ENCODE measurements at places on chromosomes 3 and 15. TPM values are rescaled to one million over a fixed set of nuclear protein-coding genes. Genes with fewer than 3 reads are reported as not detected.

Gene ABTB1
- total RNA-seq: 12.5 TPM

- no peaks in the 10 kb centered on the region for H3K36me3 ChIP-seq
- DNase-seq: no peak
- H3K27me3 ChIP-seq: no peaks in the 10 kb centered on the region
- no peaks in the 10 kb centered on the region for H3K4me1 ChIP-seq
- H3K27ac ChIP-seq: no peak overlapping the region
- H3K4me3 ChIP-seq: no peak overlapping the region
Observed at GRCh38 chr15:42401544-42402454, 42.5 kb downstream of the CAPN3 start.

Gene TRH
- total RNA-seq: 0.16 TPM

GRCh38 chr3:150362515-150363302 lies 45.4 kb upstream of the TSC22D2 start:
- no peaks in the 10 kb centered on the region for H3K27me3 ChIP-seq
- no peaks in the 10 kb centered on the region for H3K36me3 ChIP-seq
- no peaks in the 10 kb centered on the region for H3K4me1 ChIP-seq
- no peak for DNase-seq

DNA sequence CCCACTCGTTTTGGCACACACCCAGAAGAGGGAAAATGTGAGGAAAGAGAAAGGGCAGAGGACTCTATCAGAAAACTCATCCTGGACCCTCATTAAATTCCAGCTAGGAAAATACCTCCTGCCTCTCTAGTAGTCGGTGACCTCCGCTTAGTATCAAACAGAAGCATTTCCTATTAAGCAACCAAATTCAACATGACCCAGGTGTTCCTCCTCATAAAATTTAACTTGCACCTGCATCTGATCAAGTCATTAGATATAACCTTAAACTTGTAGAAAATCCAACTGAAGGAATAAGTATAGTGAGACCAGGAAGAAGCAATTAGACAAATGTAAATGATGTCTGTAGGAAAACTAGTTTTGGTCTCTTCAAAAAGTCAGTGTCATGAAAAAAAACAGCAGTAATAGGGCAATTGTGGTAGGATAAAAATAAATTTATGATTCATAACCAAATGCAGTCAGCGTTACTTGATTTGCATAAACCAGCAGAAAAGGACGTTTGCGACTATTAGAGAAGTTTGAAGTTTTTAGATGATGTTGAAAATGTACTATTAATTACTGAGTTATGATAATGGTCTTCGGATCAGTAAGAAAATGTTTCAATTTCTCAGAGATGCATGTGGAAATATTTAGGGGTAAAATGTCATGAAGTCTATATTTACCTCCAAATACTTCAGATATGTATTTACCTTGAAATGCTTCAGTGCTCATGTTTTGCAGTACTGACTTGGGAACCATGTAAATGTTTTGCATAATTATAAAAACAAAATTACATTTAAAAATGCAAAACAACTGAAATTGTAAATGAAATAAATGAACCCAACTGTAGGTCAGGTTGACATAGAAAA lies 44.6 kb downstream of the LDHAL6B start:
- H3K4me3 ChIP-seq: no peak overlapping the region
- H3K4me1 ChIP-seq: peaks cover 3% of the 10 kb centered on the region
- H3K27me3 ChIP-seq: no peaks in the 10 kb centered on the region
- no peak overlapping the region for H3K27ac ChIP-seq
- DNase-seq: no peak

GRCh38 chr15:37368961-37369360 lies 268.6 kb upstream of the MEIS2 start:
- no peaks in the 10 kb centered on the region for H3K36me3 ChIP-seq
- DNase-seq: no peak
- H3K4me1 ChIP-seq: no peaks in the 10 kb centered on the region
- no peaks in the 10 kb centered on the region for H3K27me3 ChIP-seq
- no peak overlapping the region for H3K27ac ChIP-seq

Gene C3orf52
- 10.3 TPM for total RNA-seq

- H3K4me3 ChIP-seq: no peak overlapping the region
- peaks cover 3% of the 10 kb centered on the region for H3K27me3 ChIP-seq
- H3K36me3 ChIP-seq: peaks cover 5% of the 10 kb centered on the region
- DNase-seq: no peak
Observed at GRCh38 chr15:75153087-75153486, 48.6 kb upstream of the C15orf39 start.

DNA sequence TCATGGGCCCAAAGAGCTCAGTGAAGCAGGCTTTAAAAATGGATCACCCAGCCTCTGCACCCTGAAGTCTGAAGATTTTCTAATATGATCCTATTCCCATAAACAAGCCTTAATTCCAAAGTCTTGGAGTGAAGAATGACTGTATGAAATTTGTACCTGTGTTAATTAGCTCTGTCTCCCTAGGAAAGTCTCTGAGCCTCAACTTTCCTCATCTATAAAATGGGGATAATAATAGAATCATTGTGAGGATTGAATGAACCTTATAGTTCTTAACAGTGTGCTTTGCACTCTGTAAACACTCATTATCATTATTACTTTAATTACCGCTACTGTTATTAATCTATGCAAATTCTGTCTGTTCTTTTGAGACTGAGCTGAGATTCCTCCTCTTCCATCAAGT lies 61.9 kb downstream of the CDAN1 start:
- peaks cover 17% of the 10 kb centered on the region for H3K4me1 ChIP-seq
- no peak overlapping the region for H3K4me3 ChIP-seq
- H3K27me3 ChIP-seq: no peaks in the 10 kb centered on the region
- H3K27ac ChIP-seq: no peak overlapping the region

GRCh38 chr15:32659340-32660155 lies 18.0 kb downstream of the SCG5 start:
- no peak overlapping the region for H3K4me3 ChIP-seq
- no peaks in the 10 kb centered on the region for H3K27me3 ChIP-seq
- H3K36me3 ChIP-seq: peaks cover 2% of the 10 kb centered on the region
- H3K4me1 ChIP-seq: peaks cover 2% of the 10 kb centered on the region
- H3K27ac ChIP-seq: no peak overlapping the region

GRCh38 chr15:58440922-58441321 lies 9.1 kb downstream of the LIPC start:
- no peak overlapping the region for H3K4me3 ChIP-seq
- peak; percentile 26 for DNase-seq
- peaks cover 10% of the 10 kb centered on the region for H3K27me3 ChIP-seq
- H3K4me1 ChIP-seq: peaks cover 53% of the 10 kb centered on the region
- no peaks in the 10 kb centered on the region for H3K36me3 ChIP-seq
- no peak overlapping the region for H3K27ac ChIP-seq

All from WTC11 (cell line).